ENCODE measurements at places on chromosomes 16 and 17.
A peak's percentile ranks its signal among the peaks of the same experiment; 100 is the strongest.

GRCh38 chr16:69924777-69925191 lies 26.4 kb upstream of the CLEC18A start:
- peak; percentile 80 for DNase-seq

DNA sequence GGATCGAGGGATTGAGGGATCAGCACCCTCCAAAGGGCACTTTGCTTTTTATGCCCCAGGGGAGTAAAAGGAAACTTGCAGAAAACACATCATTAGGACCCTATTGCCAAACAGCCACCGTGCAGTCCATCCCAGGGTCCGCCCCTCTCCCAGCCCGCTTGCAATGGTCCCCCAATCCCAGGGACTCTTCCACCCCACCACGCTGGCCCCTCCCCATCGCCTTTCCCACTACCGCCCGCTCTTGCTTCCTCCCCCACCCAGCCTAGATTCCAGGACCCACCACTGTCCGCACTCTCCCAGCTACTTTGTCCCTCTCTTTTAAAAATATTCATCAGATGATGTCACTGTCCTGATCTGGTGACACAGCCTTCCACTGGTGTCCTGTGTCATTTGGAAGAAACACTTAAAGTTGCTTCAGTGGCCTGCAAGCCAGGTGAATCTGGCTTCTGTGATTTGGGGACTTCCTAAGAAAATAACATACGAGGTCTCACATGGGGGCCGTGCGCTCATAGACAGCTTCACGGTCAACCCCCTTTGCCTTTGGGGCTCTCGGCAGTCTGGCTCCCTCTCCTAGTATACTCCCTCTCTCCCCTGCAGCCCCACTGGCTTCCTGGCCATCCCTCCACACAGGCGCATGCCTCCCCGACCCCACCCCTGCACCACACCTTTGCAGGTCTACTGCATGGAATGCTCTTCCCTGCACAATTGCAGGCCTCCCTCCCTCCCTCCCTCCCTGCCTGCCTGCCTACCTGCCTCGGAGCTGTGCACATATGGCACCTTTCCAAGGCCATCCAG lies 127.9 kb downstream of the RBFOX3 start:
- no peak for DNase-seq

GRCh38 chr17:48427598-48427997 lies 2.4 kb downstream of the SKAP1 start:
- DNase-seq, result no peak

- peak; percentile 73 for DNase-seq
These were observed 1.8 kb upstream of the UBTF start for GRCh38 chr17:44221084-44221861.

DNA sequence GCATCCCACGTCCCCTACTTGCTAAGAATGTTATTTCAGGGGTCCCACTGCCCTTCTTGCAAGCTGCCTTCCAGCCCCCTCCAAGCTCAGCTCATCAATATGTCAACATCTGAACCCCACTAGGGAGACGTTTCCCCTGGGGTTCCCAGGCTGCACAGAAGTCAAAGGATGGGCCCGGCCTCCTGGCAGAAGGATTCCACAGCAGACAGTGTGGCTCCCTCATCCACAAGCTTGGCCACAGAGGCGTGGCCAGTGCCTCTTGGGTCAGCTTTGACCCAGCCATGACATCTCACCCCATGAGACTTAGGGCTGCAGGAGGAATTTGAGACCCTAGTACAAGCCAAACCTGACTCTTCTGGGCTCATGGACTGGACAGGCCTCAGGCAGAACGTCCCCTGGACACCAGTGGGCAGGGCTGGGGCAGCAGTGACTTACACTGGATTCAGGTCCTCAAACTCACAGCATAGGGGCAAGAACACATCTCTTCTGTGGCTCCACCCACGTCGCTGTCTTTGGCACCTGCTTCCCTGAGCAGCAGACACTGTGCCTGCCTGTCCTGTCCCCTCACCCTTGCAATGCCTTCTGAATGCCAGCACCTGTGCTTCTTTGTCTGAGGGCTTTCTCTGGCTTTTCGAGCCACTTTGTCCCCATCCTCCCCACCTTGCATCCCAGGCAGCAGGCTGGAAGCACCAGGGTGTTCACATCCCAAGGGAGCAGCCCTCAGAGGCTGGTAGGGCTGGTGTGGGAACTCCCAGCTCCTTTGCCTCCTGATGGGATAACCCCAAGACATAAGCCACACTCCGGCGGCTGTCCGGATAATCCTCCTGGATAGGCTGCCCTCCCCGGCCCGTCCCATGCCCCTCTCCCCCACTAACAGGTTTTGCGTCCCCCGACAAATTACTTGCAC lies 56.0 kb upstream of the ENPP7 start:
- DNase-seq, result no peak

- no peak for DNase-seq
These were observed 7.6 kb downstream of the ALOX15B start for GRCh38 chr17:8046306-8046928.

GRCh38 chr17:82908543-82909160 lies 68.8 kb upstream of the ZNF750 start:
- DNase-seq, result no peak

DNA sequence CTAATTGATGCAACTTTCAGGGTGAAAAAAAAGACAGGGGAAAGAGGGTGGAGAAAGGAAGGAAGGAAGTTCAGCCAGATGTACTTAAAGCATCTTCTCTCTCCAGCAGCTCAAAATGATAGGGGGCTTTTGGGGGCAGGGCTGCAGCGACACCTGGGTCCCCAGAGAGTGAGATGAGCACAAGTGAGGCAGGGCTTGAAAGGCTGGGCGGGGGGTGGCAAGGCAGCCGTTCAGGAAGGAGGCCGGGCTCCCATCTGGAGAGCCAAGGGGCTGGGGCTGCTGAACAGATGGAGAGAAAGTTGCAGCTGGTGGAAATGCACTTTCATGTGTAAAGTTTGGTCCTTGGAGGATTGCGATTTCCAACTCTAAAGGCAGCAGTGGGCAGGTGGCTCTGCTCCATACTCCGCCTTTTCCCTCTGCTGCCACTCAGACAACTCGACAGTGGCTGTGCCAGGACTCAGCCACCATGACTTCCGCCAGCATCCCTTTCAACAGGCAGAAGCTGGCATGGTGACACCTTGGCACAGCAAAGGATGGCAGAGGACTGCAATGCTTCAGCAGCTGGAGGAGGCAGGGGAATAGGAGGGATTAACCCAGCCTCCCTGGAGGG lies 7.7 kb downstream of the SLC35B1 start:
- DNase-seq, result no peak

GRCh38 chr16:65817066-65817465 lies 549.4 kb upstream of the CDH5 start:
- no peak for DNase-seq

GRCh38 chr17:8894673-8895578 lies 27.5 kb upstream of the PIK3R6 start:
- peak; percentile 74 for DNase-seq

DNA sequence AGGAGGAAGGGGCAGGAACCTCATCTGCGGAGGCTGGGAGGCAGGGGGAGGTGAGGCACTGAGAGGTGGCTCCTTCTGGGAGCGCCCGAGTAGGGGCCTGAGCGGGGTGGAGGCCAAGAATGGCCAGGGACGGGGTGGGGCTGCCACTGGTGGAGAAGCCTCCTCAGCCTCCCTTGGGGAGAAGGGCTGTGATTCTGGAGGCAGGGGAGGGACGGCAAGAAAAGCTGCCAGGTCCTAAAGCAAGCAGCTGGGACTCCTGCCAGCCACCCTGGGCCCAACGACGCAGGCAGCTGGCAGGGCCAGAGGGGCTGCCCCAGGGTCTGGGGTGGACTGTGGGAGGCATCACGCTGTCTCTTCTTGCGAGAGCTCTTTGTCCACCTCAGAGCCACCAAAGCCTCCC lies 12.7 kb upstream of the MLKL start:
- DNase-seq, result no peak

DNA sequence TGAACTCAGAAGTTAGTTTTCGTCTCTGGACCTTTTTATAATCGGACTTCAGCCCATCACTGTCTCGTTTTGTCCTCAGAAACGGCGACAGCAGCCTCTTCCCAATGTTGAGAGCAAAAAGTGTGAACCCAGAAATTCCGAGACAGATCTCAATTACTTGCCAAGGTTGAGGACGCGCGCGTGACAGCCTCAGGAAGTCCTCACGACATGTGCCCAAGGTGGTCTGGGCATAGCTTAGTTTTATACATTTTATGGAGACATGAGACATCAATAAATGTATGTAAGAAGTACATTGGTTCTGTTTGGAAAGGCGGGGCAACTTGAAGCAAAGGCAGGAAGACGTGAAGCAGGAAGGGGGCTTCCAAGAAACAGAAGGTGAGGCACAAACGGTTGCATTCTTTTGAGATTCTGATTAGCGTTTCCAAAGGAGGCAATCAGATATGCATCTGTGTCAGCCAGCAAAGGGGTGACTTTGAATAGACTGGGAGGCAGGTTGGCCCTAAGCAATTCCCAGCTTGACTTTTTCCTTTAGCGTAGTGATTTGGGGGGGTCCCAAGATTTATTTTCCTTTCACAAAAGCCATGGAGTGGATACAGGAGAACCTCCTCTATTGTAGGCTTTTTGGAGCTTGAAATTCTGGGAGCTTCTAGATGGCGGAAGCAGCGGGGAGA lies 583 bp upstream of the ZNF747 start:
- DNase-seq, result peak; percentile 1

DNA sequence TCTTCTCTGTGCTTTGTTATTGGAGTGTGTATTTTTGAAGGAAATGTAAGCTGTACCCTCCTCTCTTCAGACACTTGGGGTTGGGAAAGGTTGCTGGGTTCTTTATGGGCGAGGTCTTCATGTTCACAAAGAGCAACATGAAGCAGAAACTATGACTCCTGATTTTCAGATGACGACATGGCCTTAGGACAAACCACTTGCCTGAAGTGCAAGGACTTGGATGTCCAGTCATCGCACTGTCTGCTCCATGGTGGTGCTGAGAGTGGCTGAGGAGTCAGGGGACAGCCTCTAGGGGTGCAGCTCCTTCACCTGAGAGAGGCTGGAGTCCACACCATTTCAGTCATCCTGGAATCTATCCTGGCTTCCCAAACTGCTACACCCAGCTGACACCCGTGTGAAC lies 183.9 kb upstream of the CDH5 start:
- no peak for DNase-seq

DNA sequence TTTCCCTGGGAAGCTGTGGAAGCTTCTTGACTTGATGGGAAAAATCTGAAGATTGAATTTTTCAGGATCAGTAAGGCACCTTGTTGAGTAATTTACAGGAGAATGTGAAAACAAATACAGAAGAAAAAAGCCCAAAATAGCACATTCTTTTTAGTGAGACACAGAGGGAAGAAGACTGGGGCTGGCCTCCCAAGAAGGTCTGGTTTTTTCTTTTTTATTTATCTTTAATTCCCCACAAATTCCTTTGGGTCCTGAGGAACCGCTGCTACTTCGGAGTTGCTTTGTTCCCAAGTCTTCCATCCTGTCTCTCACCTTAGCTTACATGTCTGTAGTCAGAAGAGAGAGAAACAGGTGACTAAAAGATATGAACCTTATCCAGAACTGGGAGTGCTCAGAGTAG lies 166.6 kb upstream of the NOG start:
- DNase-seq, result no peak
